ENCODE measurements at places on chromosomes 5 and 9. TPM values are rescaled to one million over a fixed set of nuclear protein-coding genes. Genes with fewer than 3 reads are reported as not detected.

Gene DIMT1
- 43.5 TPM for total RNA-seq

Gene ITK
- total RNA-seq = 0.37 TPM

Gene CDX1
- not detected for total RNA-seq

GRCh38 chr5:106136061-106136460, 1534.7 kb downstream of the EFNA5 start:
- H3K27ac ChIP-seq = no peak overlapping the region
- H3K27me3 ChIP-seq = no peaks in the 10 kb centered on the region
- no peak overlapping the region for H3K4me3 ChIP-seq
- H3K4me1 ChIP-seq = no peaks in the 10 kb centered on the region
- no peak for DNase-seq
- no peaks in the 10 kb centered on the region for H3K36me3 ChIP-seq

DNA sequence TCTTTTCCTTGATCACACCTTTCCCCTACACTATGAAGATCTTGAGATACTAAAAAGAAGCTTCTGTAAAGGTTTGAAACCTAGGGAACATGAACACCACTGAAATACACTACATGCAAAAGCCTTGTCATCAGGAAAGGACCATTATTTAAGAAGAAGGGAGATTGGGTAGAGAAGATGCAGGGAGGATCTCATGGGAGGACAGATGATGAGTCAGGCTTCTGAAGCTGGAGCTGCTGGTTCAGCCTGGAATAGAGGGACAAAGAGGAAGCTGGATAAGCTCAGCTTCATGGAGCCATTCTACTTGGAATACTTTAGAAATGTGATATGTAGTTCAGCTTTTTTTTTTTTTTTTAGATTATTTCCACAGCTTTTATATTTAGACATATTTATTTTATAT, 169.8 kb downstream of the MAN2A1 start:
- no peak overlapping the region for H3K4me3 ChIP-seq
- DNase-seq = no peak
- H3K4me1 ChIP-seq = no peaks in the 10 kb centered on the region
- H3K27me3 ChIP-seq = no peaks in the 10 kb centered on the region
- H3K27ac ChIP-seq = no peak overlapping the region

GRCh38 chr5:172407822-172408221, 46.5 kb downstream of the SH3PXD2B start:
- H3K4me1 ChIP-seq = no peaks in the 10 kb centered on the region
- peaks cover 9% of the 10 kb centered on the region for H3K36me3 ChIP-seq
- DNase-seq = no peak

GRCh38 chr9:15211815-15212495, 95.1 kb downstream of the TTC39B start:
- no peak for DNase-seq
- H3K27me3 ChIP-seq = no peaks in the 10 kb centered on the region
- H3K36me3 ChIP-seq = no peaks in the 10 kb centered on the region
- H3K27ac ChIP-seq = no peak overlapping the region
- no peaks in the 10 kb centered on the region for H3K4me1 ChIP-seq

All from HCT116 (cell line).